ENCODE measurements at places on chromosomes 2 and 18. TPM values are rescaled to one million over a fixed set of nuclear protein-coding genes. Genes with fewer than 3 reads are reported as not detected.
A peak's percentile ranks its signal among the peaks of the same experiment; 100 is the strongest.

SANBR gene
- 4.7 TPM for polyA plus RNA-seq

GRCh38 chr2:3277050-3277747, 100.4 kb downstream of the EIPR1 start:
- DNase-seq: peak; percentile 21
- no peak overlapping the region for H3K27ac ChIP-seq
- H3K27me3 ChIP-seq: no peaks in the 10 kb centered on the region
- no peaks in the 10 kb centered on the region for H3K36me3 ChIP-seq
- H3K4me1 ChIP-seq: peaks cover 2% of the 10 kb centered on the region
- no peak overlapping the region for H3K4me3 ChIP-seq

- H3K27me3 ChIP-seq: no peaks in the 10 kb centered on the region
- no peak overlapping the region for H3K27ac ChIP-seq
- H3K36me3 ChIP-seq: no peaks in the 10 kb centered on the region
- peaks cover 24% of the 10 kb centered on the region for H3K4me1 ChIP-seq
- H3K4me3 ChIP-seq: no peak overlapping the region
- peak; percentile 62 for DNase-seq
These were observed 85.1 kb upstream of the ATL2 start for GRCh38 chr2:38462121-38462661.

UGT1A8 gene
- not detected for polyA plus RNA-seq

DNA sequence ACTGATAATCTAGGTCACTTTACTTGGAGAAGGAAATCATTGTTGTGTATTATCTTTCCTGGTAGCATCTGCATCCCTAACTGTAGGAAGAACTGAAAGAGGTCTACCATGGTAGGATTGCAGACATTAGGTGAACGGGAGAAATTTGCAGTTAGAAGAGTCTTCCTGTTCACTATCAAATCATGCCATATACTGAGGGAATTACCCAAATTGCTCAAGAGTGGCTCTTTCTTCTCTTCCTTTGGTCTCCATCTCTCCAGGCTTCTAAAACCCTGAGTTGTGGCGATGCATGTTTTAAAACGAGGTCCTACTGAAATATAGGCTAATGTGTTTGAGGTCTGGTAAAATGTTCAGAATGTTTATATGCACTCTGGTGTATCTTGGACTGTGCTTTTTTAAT, 85.3 kb upstream of the HK2 start:
- peaks cover 7% of the 10 kb centered on the region for H3K4me1 ChIP-seq
- no peaks in the 10 kb centered on the region for H3K27me3 ChIP-seq
- H3K27ac ChIP-seq: no peak overlapping the region
- no peaks in the 10 kb centered on the region for H3K36me3 ChIP-seq
- DNase-seq: no peak

GRCh38 chr2:239531456-239532241, 130.8 kb upstream of the HDAC4 start:
- no peak for DNase-seq
- H3K27ac ChIP-seq: no peak overlapping the region
- peaks cover 2% of the 10 kb centered on the region for H3K4me1 ChIP-seq
- H3K36me3 ChIP-seq: no peaks in the 10 kb centered on the region
- H3K4me3 ChIP-seq: no peak overlapping the region

REG3G gene
- 0.30 TPM for polyA plus RNA-seq

DNA sequence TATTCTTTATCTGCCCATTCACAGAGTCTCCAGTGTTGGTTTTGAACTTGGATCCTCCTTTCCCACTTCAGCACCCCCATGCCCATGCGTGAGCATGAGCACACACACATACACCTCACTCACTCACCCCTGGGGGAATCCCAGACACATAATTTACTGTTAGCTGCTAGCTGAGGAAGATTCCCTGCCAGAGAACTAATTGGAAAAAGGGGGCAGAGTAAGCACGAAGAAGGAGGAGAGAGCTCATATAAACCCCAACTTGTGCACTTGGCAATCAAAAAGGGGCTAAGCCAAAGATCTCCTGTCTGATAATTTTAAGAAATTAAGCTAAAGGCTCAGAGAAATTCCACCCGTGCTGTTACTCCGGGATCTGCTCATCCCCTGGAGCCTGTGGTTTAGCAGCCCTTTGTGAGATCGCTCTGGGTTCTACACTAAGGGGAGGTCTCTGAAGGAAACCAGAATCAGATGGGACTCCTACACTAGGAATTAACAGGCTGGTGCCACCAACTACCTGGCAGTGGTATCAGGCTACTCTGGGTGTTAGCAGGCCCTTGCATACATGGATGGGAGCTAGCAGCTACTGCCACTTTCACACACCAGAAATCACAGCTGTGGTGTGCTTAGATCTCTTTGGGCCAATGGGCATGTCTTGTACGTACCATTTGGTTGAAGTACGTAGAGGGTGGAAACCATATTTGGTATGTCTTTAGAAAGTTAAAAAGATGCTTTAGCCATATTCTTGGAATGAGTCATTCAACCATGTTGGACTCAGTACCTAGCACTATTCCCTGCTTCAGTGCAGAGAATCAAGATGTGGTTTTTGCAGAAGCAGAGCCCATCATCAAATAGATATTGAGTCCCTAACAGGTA, 95.6 kb upstream of the SLC14A2 start:
- H3K36me3 ChIP-seq: no peaks in the 10 kb centered on the region
- peaks cover 13% of the 10 kb centered on the region for H3K4me1 ChIP-seq
- no peak overlapping the region for H3K4me3 ChIP-seq
- DNase-seq: no peak
- H3K27ac ChIP-seq: no peak overlapping the region

Measured in ovary (tissue), 10 donors.